ENCODE measurements at places on chromosomes 4 and X.

DNA sequence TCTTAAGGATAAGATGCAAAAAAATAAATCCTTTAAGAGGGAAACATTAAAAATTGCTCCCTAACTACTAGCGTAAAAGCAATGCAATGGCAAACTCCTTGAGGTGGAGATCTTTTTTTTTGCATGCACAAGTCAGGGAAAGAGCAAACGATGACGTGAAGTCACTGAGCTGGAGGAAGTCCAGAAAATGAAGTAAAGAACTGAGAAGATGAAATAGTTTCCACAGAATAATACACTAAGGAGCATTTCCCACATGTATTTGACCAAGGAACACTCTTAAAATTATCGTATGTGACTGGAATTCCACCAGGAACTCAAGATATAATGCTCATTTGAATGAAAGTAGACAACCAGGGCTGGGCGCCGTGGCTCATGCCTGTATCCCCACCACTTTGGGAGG, 21.0 kb upstream of the DOCK11 start:
- DNase-seq, result no peak

DNA sequence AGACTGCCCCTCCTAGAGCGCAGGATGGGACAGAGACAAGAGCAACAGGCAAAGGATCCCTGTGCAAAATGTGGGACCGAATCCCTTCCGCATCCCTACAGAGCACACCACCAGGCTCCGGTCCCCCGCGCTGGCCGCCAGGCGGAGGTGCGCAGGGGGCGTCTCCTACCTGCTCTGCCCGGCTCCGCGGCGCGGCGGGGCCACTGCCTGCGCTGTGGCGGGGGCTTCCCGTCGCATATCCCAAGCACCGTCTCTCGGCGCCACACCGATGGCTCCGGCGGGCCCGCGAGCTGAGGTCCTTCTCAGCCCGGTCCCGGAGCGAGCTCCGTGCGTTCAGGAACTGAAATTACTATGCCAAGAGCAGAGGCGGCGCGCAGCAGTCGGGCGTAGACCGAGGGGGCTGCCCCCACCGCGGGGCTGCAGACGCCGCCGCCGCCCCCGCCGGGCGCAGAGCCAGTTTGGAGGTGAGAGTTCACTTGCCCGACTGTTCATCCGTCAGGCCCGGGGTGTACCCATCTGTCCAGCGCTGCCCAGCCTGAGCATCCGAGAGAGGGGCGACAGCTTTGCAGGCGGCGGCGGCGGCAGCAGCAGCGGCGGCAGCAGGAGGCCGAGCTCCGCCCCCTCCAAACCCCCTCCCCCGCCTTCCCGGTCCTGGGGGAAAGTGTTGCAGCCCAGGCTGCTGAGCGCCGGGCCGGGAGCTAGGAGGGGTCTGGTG, at the start of gene GPRIN3:
TSS of gene GPRIN3 (minus strand) at position 355 of the 715 bp plus-strand sequence. CDS start 57,690 bp downstream, outside the sequence.
- no peak for DNase-seq

GRCh38 chr4:168028970-168029597, 63.3 kb upstream of the ANXA10 start:
- DNase-seq, result no peak

DNA sequence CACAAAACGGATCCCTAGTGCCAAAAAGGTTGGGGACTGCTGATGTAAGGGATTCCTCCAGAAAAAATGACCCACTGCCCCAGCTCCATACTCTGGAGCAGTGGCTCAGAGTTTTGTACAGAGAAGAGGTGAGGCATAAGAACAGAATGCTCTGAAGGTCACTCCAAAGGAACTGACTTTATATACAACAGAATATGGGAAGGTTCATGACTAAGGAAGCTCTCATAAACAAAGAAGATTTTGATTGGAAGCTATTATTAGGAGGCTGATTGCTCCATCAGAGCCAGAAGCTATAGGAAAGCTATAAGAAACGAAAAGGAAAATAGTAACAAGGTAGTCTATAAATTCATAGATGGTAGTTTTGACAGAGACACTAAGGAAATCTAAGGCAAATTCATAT, 203.1 kb downstream of the SLC7A11 start:
- no peak for DNase-seq

GRCh38 chr4:38323141-38323641, 340.8 kb upstream of the KLF3 start:
- no peak for DNase-seq

GRCh38 chr4:145287351-145287750, 107.0 kb upstream of the OTUD4 start:
- no peak for DNase-seq

GRCh38 chrX:44723426-44723825, 120.4 kb upstream of the DUSP21 start:
- DNase-seq, result no peak

DNA sequence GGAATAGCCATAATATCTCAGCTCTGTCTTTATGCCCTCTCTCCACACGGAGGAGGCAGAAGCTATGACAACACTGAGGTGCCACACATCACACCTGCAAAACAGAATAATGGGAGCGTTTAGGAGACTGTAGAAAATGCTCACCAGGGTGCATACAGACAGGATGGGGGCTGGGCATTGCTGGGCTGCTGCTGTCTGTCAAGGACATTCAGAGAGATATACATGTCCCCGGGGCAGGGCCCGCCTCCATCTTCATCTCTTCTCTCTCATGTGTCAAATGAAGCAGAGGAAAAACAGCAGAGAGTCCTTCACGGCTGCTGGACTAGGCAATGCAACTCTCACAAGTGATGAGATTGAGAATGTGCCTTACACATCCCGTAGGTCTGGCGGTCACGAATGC, 65.3 kb upstream of the DHRSX start:
- no peak for DNase-seq

- no peak for DNase-seq
These were observed 21.5 kb downstream of the UVSSA start for GRCh38 chr4:1368421-1369090.

DNA sequence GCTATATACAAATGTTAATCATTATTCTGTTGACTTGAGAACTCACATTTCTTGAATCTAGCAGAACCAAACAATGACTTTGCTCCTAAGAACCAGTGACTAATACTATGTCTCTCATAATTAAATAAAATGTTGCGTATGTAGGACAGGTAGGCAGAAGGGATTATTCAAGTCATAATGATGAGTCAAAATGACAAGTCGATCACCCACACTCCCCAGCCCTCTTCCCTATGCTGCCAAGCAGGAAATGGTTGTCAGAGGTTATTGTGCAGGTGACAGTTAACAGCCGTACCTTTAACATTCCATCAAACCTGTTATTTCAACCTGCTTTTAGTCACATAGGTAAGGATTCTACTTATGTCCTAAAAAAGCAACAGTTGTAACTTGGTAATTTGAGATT, 22.0 kb upstream of the STK26 start:
- no peak for DNase-seq

DNA sequence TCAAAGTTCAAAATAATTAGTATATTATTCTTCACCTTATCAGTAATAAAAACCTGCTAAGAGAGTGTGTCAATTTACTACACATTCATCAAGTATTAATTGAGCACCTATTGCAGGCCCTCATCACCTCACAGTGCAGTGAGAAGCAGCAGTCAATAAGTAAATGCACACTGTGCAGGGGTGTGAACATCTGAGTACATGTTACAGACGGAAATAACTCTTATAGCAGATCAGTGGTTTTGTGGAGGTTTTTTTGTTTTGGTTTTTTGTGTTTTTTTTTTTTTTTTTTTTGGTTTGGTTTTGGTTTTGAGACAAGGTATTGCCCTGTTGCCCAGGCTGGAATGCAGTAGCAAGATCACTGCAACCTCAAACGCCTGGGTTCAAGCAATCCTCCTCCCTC, 20.3 kb downstream of the KLF3 start:
- no peak for DNase-seq

GRCh38 chrX:55057675-55058249, 17.1 kb upstream of the PAGE2B start:
- peak; percentile 35 for DNase-seq

- DNase-seq, result no peak
These were observed 82.2 kb upstream of the MAGEA10 start for GRCh38 chrX:152220606-152221005.

- DNase-seq, result no peak
These were observed 280.0 kb upstream of the RASGEF1B start for GRCh38 chr4:81751531-81752289.

DNA sequence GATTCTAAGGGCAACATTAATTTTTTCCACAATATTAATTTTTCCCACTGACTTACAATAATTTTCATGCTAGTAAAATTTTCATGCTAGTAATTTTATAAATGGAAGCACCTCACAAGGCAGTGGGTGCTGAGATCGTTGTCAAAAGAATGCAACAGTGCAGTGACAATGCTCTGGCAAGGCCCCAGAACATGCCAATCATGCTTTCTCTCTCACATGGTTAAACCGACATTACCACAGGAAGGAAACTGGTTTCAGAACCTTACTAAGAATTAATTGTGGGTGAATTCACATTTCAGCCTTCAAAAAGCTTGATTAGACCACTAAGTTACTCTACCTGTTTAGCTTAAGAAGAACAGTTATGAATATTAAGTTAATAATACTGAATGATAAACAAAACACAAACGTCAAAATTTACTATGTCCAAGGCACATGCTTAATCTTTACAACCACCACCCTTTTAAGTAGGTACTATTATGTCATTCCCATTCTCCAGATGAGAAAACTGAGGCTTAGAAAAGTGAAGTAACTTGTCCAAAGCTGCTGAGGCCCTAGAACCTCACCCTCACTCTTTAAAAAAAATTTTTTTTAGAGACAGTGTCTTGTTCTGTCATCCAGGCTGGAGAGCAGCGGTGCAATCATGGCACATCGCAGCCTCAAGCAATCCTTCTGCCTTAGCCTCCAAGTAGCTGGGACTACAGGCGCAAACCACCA, 10.0 kb upstream of the OPHN1 start:
- DNase-seq, result no peak

GRCh38 chr4:64784125-64784524, 374.9 kb upstream of the TECRL start:
- DNase-seq, result no peak

DNA sequence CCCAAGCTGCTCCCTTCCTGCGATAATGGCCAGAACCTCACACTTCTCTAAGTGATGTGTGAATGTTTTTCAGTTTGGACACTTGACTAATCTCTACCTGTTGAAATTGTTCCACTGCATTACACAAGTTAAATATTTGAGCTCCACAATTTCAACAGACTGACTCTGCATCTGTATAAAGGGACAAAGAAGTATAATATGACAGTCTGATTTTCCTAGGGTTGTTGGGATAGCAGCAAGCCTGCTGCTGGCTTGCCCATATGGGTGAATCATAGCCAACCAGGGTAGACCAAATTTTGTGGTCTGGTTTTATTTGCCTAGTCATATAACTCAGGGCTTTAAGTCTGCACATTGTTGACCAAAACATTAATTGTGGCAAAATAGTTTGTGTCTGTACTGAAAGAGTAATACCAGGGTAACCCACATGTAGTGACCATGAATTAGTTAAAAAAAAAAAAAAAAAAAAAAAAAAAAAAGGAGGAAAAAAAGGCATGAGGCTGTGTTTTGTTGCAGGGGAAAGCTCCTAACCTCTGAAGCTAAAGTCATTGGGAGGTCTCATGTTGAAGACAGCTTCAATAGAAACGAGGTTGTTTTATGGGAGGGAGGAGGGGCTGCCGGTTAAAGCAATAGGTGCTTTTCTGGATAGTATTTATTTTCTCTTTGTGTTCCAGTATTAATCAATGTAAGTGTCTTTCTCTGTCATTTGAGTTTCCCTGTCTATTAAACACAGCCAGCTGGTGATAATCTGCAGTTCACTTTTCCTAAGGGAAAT, 534.2 kb downstream of the RAB28 start:
- DNase-seq, result no peak

DNA sequence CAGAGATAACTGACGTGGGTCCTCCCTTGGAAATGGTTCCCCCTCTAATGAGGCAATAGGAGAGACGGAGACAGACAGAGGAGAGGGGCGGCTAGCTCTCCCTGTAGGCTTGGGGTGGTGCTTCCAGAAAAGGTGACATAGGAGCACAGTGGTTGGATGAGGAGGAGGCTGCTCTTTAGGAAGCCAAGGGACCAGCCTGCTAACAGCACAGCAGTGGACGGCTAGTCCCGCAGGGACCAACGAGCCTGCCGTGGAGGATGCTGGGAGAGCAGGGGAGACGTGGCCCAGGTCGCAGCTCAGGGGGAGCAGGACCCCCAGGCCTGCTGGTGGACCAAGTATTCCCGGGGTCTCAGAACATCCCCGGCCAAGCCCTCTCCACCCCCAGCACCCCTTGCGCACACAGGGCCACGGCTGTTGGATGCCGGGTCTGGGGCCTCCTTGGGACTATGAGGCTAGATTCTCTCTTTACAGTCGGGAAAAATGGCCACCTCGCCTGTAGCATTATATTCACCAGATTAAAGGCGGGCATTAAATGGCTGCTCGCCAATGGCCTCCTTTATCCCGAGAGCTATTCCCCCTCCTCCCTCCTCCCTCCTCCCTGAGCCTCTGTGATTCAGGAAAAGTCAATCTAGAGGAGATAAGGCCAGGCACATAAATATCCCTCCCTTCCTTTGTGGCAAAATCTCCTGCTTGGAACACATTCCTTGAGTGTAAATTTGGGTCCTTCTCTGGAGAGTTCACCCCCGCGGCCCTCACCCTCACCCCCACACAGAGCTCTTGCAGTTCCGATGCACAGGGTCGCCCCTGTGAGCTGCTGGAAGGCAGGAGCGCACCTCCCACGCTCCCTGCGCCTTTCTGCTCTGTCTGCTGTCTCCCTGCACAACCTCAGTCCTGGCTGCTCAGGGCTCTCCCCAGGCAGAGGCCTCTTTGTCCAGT, 30.5 kb upstream of the NSG1 start:
- DNase-seq, result no peak

DNA sequence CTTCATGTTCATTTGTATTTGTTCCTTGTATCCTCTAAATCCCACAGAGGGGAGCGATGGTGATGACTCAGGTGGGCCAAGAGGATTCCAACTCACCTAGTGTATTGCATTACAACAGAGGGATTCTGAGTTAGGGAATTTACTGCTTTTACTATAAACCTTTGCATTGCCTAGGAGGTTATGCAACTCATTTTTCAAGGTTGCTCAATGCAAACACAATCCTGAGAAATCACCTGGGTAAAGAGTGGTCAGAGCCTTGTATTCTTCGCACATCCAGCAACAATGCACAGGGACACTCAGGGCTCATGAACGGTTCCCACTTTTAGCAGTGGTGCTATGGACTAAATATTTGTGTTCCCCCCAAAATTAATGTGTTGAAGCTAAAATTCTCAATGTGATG, 28.6 kb upstream of the LSM6 start:
- no peak for DNase-seq

- DNase-seq, result no peak
These were observed 99.4 kb upstream of the PUDP start for GRCh38 chrX:7247346-7247745.
